Fibroblast of lung (primary cell): ENCODE measurements at places on chromosomes 7 and 10. TPM values are rescaled to one million over a fixed set of nuclear protein-coding genes. Genes with fewer than 3 reads are reported as not detected.

Gene OGDH
- 40.8 and 69.2 TPM in 2 replicates for total RNA-seq

Gene TAS2R3
- total RNA-seq: 1.3 and 2.8 TPM in 2 replicates

Gene NEURL1
- under 0.01 TPM in 1 of 2 replicates, not detected in the other for total RNA-seq

Gene TAS2R39
- not detected in 2 replicates for total RNA-seq

Gene TCF7L2
- 4.1 and 5.0 TPM in 2 replicates for total RNA-seq

Gene ZP3
- total RNA-seq: 2.6 TPM in 2 replicates

Gene SGCE
- total RNA-seq: 93.2 and 106 TPM in 2 replicates

Gene ABCB4
- total RNA-seq: 0.26 and 0.66 TPM in 2 replicates

Gene IDI2
- not detected in 2 replicates for total RNA-seq

Gene PFKP
- 79.1 and 90.3 TPM in 2 replicates for total RNA-seq
